ENCODE measurements at places on chromosomes 7 and 10.

DNA sequence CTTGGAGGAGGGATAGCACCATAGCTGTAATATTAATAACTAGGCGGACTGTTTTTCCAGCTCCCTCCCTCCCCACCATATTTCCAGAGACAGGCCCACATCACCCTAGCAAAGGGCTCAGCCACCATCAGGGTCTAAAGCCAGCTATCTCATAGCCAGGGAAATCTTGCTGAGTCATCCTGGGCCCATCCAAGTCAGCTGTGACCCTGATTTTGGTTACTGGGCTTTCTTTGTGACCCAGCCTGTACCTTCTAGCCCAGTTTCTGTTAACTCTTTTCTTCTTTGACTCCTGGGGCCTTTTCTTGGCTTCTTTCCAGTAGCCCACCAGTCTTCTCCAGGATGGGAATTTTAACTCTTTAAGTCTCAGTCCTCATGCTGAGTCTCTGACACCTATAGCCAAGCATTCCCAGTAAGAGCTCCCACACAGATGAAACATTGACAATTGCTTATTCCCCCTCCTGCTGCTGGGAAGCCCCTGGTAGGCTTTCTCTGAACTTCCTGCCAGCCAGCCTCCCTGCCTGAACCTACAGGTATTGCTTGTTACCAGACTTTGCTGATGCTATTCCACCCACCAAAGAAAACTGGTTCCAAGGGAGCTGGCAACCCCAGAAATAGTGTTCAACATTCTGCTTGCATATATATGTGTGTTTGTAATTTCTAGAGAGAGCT is 34.8 kb upstream of the ADO start:
- no peak for DNase-seq

- no peak for DNase-seq
Observed at GRCh38 chr7:53743697-53744402, 708.4 kb downstream of the POM121L12 start.

- no peak for DNase-seq
Observed at GRCh38 chr10:1380088-1380671, 324.0 kb downstream of the WDR37 start.

DNA sequence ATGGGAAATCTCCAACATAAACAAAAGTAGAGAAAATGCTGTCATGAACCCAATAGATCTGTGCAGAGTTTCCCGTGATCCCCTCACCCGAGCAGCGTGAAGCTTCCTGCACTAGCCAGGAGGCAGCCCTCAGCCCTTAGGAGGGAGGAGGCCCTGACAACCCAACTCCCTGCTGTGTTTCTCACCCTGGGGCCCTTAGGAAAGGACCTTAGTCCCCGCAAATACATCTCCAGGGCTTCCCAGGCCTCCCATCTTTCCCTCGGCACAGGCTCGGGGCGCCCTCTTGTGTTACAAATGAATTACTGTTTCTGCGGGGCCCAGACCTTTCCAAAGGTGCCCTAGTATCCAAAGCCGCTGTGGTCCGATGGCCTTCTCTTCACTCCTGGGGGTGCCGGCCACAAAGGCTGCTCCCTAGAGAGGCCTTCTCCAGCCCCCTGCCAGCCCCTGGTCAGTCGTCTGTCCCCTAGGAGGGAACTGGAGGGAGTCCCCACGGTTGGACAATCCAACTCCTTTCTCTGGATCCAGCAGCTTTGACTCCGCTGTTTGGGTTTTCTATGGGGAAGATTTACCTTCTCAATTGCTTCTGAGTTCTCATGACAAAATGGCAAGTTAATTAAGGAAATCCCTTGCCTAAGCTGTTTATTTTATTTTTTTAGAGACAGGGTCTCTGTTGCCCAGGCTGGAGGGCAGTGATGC is 49.9 kb upstream of the SH2B2 start:
- no peak for DNase-seq

- no peak for DNase-seq
Observed at GRCh38 chr10:27834476-27834875, 88.9 kb upstream of the MKX start.

GRCh38 chr10:84258034-84258695 is 13.3 kb downstream of the RGR start:
- DNase-seq = no peak

DNA sequence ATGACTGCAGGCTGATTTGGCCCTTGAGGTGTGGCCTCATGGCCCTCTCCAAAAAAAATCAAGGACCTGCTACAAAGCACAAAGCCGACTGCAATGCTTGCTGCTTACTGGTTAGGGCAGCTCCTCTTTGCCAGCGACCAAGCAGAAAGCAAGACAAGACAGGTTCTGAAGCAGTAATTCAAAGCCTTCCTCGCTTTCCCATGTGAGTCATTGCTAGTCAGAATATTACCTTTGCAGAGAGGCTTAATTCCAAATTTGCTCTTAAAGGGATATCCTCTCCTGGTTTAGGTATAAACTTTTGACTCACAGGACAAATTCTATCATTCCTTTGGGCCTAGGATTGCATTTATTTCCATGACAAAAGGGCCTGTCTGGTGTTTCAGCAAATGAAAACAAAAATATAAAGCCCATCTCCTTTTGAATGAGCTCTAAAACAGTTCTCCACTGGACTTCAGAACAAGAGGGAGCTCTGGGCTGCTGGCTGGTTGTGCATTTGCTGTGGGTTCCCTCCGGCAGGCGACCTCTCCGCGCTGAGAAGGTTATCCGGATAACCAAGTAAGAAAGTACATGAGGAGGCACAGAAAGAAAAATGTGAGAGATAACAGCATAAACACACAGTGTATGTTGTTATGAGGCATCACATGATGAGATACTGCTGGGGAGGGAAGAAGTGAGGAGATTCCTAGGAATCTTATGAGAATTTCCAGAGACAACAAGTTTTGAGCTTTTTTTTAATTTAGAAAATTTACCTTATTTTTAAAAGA is 90.8 kb downstream of the EGFR start:
- DNase-seq = no peak

DNA sequence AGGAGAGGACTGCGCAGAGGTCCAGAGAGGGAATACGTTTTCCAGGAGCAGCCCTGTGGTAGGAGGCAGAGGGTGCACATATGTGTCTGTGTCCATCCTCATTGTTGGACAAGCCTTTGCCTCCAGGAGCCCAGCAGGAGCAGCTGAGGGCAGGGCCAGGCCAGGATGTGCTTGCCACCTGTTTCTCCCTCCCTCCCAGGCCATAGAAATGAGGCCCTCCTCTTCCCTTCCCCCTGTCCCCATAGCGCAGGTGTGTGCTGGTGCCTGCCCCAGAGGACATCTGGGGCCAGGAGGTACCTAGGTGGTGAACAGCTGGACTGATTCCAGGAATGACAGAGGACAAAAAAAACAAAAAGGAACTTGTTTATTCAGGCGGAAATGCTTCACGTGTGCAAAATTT is 10.5 kb upstream of the CXCL12 start:
- no peak for DNase-seq

GRCh38 chr7:24108906-24109376 is 175.0 kb upstream of the NPY start:
- DNase-seq = no peak

DNA sequence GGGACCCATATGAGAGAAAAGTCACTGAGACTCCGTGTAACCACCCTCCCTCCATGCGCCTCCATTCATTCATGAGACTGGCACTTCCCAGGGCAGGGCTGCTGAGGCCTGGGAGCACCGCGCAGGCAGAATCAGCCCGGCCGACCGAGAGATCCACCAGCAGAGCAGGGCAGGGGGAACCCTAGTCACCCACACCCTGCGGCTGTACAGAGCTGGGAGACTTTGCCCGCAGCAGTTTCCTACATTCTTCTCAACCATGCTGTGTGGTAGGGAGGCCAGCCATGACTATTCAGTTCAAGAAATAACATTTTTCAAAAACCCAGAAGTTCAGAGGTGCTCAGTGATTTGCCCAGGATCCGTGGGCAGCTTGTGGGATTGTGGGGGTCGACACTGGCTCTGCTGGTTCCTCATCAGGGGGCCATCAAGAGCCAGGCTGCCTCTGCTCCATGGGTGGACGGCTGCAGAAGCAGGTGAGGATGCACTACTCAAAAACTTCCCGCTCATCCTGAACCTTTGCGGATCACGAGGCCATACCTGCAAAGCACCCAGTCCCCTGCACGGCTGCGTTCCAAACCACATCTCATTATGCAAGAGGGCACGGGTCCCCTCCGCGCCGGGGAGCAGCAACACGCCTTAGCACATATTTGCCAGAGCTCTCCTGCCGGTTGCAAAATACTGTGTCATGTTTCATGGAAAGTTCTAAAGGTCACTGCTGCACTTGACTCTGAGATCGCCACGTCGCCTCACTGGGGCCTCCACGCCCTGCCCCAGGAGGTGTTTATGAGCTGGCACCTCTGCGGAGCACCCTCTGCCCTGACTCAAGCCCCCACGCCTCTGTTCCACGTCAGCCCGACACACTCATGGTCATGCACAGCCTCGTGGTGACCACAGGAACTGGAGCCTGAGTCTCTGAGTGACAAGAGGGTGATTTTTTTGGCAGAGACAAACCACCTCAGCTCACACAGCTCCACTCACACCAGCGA is 132.0 kb downstream of the PRKAG2 start:
- no peak for DNase-seq

- no peak for DNase-seq
Observed at GRCh38 chr7:44313621-44314031, 11.8 kb downstream of the CAMK2B start.

DNA sequence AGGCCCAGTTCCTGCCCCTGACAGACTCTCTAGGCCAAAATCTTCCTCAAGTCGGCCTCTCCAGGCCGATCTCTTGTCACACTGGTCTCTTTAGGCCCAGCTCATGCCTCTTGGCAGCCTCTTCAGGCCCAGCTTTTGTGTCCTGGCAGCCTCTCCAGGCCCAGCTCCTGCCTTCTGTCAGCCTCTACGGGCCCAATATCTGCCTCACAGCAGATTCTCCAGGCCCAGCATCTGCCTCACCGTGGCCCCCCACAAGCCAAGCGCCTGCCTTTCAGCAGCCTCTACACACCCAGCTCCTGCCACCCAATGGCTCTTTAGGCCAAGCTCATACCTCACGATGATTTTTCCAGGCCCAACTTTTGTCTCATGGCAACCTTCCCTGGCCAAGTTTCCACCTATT is 33.0 kb upstream of the VKORC1L1 start:
- no peak for DNase-seq

- DNase-seq = no peak
Observed at GRCh38 chr7:70678621-70679251, 453.2 kb upstream of the GALNT17 start.

DNA sequence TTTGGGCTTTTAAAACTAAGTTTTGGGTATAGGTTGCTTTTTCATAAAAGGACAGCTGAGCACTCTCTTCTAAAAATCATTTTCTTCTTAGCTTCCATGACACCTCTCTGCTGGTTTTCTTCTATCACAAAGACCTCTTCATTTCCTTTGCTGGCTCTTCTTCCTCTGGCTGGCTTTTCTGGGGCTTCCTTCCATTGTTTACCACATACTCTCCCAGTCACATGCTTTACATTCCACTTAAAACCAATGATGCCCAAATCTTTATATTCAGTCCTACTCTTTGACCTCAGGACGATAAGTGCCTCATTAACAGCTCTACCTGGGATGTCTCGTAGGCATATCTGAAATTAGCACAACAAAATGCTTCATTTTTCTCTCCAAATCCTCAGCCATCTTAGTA is 26.8 kb downstream of the FAM133B start:
- DNase-seq = no peak

GRCh38 chr10:114548662-114549061 is 109.4 kb downstream of the ABLIM1 start:
- DNase-seq = no peak

DNA sequence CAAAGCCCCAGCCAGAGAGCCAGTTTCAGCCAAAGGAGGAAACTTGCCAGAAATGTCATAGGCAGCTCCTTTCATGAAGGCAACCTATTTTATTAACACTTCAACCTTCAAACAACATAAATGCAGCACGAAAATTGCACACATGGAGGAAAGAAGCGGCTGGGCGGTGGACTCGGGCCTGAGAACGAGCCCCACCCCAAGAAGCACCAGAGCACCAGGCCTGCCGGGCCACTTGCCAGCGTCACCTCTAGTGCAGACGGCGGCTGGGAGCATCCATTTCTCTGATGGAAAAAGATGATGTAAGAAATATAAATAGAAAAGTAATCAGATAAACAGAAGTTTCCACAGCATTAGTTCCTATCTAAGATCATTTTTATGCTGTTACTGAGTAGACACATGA is 100.0 kb downstream of the TCERG1L start:
- no peak for DNase-seq

- DNase-seq = no peak
Observed at GRCh38 chr10:88672041-88672440, 7.8 kb downstream of the LIPF start.

- no peak for DNase-seq
Observed at GRCh38 chr7:155169498-155170065, 99.5 kb downstream of the HTR5A start.

- DNase-seq = no peak
Observed at GRCh38 chr10:71846816-71847215, 4.2 kb downstream of the PSAP start.

GRCh38 chr10:89644967-89645741 is at the start of gene PANK1:
PANK1 (minus strand) TSS chr10:89645242; CDS start chr10:89644891, 351 bp downstream.
- peak; percentile 53 for DNase-seq

- DNase-seq = no peak
Observed at GRCh38 chr7:148398844-148399365, 191.7 kb upstream of the C7orf33 start.

DNA sequence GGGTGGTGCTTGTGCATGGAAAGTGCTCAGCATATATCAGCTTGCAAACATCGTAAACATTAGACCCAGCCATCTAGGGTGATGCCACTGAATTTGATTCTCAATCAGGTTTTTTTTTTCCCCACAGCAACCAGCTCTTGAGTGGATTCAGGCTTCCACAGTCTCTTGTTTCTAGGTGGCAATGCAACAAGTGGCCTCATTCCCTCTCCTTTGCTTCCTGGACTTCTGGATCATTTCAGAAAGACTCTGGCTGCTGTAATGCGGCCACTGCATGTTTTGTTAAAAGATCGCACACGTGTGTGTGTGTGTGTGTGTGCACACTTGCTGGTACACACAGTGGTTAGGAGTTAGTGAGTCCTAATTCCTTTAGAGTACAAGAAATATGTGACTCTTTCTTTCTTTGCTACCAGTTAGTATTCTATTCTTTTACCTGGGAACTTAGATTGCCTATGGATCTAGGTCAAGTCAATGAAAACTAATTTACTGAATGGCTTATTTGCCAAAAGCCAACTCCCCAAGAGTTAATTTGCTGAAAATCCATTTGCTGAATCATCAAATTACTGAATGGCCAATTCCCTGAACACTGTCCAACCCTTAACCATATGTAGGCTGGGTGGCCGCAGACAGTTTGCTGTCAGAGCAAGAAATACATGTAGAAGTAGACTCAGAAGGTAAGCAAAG is 222.5 kb downstream of the CCSER2 start:
- no peak for DNase-seq
